Smooth muscle cell of the umbilical artery (primary cell): ENCODE measurements at places on chromosomes 5 and 9. TPM values are rescaled to one million over a fixed set of nuclear protein-coding genes. Genes with fewer than 3 reads are reported as not detected.

Gene PCDHB11
- total RNA-seq = 0.05 and 0.30 TPM in 2 replicates

Gene F2RL1
- total RNA-seq = 4.8 and 15.1 TPM in 2 replicates

Gene RIOK2
- 32.4 and 52.7 TPM in 2 replicates for total RNA-seq

Gene F12
- 0.51 and 0.89 TPM in 2 replicates for total RNA-seq

Gene IL3
- total RNA-seq = not detected in 2 replicates
